Stimulated activated naive CD4-positive, alpha-beta T cell (primary cell): ENCODE measurements at places on chromosomes 16 and 17.

- DNase-seq: no peak
These were observed 26.6 kb upstream of the KCNG4 start for GRCh38 chr16:84266451-84266850.

GRCh38 chr16:15775209-15775608 is 81.6 kb downstream of the MYH11 start:
- DNase-seq: no peak

DNA sequence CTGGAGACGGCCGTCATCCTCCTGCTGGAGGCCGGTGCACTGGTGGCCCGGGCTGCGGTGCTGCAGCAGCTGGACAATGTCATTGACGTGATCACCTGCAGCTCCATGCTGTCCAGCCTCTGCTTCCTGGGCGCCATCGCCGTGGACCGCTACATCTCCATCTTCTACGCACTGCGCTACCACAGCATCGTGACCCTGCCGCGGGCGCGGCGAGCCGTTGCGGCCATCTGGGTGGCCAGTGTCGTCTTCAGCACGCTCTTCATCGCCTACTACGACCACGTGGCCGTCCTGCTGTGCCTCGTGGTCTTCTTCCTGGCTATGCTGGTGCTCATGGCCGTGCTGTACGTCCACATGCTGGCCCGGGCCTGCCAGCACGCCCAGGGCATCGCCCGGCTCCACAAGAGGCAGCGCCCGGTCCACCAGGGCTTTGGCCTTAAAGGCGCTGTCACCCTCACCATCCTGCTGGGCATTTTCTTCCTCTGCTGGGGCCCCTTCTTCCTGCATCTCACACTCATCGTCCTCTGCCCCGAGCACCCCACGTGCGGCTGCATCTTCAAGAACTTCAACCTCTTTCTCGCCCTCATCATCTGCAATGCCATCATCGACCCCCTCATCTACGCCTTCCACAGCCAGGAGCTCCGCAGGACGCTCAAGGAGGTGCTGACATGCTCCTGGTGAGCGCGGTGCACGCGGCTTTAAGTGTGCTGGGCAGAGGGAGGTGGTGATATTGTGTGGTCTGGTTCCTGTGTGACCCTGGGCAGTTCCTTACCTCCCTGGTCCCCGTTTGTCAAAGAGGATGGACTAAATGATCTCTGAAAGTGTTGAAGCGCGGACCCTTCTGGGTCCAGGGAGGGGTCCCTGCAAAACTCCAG is 1.1 kb downstream of the MC1R start:
- DNase-seq: no peak

DNA sequence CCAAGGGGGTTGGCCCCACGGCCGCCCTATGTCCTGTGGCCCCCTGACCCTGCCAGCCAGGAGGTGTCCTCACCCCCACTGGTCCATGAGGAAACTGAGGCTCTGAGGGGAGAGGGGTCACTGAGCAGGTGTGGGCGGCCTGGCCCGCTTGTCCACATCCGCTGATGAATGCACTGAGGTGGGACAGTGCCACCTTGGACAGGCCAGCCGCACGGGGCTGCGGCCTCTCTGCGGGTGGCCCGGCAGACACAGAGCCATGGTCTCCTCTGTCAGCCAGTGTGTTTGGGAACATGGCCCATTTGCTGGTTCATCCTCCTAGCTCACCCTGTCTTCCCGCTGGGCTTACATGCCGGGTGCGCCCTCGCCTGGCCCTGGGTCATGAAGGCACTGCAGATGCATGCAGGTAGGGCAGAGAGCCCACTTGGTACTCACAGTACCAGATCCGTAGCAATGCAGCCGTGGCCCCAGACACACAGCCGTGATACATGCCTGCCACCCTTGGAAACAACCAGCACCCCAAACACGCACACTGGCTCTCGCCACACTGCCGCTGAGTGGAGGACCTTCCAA is 93.9 kb downstream of the ENGASE start:
- DNase-seq: no peak

DNA sequence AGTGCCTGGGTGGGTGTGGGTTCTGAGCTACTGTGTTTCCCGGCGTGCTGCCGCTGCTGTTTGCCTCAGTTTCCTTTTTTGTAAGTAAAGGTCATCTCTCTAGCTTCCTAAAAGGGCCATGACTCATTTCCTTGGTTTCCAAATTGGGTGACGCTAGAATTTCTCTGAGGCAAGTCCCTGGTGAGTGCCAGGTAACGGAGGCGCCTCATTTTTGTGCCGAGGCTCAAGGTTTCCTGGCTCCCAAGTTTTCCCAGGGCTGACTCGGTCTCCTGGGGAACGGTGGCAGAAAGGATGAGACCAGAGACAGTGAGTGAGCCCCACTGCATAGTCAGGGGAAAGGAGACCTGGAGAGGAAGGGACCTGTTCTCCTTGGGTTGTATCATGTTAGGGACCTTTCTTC is 20.3 kb downstream of the MSI2 start:
- no peak for DNase-seq
